ENCODE measurements at places on chromosomes 11 and 22.

DNA sequence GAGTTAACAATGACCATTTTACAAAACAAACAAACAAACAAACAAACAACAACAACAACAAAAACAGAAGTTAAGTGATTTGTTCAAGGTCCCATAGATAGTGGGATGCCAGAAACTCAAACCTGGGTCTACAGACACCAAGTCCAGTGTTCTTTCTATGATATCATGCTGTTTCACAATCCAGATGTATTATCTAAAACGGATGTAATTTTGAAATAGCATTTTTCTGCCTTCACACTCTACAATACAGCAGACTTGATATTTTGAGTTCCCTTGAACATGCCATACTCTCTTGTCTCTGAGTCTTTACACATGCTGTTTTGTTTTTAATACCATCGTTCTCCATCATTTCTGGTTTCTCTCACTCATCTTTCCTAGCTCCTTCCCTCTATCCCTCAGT lies 104.5 kb downstream of the RELT start:
- no peak for DNase-seq

DNA sequence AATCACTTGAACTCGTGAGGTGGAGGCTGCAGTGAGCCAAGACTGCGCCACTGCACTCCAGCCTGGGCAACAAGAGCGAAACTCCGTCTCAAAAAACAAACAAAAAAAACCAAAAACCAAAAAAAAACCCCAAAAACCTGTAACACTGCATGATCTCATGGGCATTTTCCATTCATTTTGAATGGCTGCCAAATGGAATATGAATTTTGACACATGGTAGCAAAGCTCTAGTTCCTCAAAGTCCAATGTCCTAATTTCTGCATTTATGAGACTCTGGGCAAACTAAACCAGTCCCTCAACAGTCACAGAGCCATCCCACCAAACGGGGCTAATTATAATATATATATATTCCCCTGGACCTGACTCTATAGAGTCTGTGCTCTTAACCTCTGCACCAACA lies 61.8 kb downstream of the SGSM3 start:
- no peak for DNase-seq

- DNase-seq = peak; percentile 32
Observed at GRCh38 chr22:24989541-24989951, 37.0 kb downstream of the KIAA1671 start.

DNA sequence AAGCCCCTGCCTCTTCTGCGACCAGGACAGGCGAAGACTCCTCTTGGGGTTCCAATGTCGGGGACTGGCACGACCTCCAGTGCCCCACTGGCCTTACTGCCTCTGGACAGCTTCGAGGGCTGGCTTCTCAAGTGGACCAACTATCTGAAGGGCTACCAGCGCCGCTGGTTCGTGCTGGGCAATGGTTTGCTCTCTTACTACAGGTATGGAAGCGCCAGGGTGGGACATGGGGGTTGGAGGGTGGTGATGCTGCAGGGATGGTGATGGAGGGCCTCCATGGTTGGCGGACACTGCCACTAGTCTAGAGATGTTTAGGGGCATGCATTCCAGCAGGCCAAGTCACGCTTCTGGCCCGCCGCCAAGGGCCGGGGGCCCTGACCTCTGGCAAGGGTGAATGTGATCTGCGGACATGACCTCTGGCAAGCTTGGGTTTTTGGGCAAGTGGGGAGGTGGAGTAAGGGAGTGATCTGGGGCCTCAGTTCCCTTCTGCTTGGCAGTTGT lies 727 bp downstream of the OSBP2 start:
- peak; percentile 52 for DNase-seq

GRCh38 chr22:20135806-20136602 lies 4.4 kb downstream of the ZDHHC8 start:
- DNase-seq = no peak

GRCh38 chr22:23023294-23023693 lies 47.0 kb upstream of the GNAZ start:
- DNase-seq = no peak

GRCh38 chr11:84146826-84147225 lies 860.7 kb upstream of the CCDC90B start:
- DNase-seq = no peak

GRCh38 chr22:45204819-45205218 lies 35.9 kb downstream of the KIAA0930 start:
- no peak for DNase-seq

DNA sequence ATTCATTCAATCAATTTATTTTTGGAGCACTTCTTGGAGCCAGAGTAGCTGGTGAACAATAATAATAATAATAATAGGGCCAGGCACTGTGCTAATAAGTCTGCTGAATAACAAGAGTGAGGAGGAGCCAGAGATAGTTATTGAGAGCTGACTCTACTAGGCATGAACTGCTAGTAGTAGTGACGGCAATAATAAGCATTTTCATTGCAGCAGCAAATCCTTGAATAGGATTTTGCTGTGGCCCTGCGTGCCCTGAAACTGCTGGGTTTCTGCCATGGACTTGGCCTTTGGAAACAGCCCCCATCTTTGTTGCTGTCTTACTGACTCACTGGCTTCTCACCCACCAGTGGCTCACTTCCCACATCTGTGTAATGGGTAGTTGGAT lies 545.9 kb downstream of the MIAT start:
- DNase-seq = no peak

DNA sequence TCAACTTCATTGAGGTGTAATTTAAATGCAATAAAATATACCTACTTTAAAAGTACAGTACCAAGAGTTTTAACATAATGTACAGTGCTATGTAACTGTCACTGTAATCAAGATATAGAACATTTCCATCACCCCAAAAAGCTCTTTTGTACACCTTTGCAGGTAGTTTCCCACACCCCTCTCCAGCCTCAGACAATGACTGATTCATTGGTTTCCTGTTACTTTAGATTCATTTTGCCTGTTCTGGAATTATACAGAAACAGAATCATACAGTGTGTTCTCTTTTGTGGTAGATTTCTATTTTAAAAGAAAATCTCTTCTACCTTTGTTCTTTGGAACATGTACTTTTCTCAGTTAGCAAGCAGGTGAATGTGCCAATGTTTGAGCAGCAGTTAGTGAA lies 38.2 kb downstream of the SHISA8 start:
- DNase-seq = no peak

Data from globus pallidus (tissue), 1 donor.